Stimulated activated CD8-positive, alpha-beta memory T cell treated with anti-CD3 and anti-CD28 coated beads, Interleukin-7, amount 100 ng/mL, for 1 hour (primary cell): ENCODE measurements at places on chromosomes 11 and 22.

DNA sequence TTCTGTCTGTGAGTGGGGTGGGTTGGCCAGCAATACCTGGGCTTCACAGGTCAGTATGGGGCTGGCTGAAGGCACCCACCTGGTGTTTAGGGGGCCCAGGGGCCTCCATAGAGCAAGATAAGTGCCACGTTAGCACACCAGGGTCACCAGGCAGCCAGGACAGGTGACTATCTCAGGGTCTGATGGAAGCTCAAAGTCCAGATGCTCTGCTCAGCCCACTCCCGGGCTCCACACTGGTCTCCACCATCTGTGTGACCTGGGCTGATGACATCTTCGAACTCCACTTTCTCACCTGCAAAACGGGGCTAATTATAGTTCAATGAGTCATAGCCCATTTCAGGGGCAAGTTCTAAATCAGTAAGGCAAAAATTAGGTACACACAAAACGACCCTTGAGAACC is 39.4 kb upstream of the PRDM11 start:
- DNase-seq: no peak

DNA sequence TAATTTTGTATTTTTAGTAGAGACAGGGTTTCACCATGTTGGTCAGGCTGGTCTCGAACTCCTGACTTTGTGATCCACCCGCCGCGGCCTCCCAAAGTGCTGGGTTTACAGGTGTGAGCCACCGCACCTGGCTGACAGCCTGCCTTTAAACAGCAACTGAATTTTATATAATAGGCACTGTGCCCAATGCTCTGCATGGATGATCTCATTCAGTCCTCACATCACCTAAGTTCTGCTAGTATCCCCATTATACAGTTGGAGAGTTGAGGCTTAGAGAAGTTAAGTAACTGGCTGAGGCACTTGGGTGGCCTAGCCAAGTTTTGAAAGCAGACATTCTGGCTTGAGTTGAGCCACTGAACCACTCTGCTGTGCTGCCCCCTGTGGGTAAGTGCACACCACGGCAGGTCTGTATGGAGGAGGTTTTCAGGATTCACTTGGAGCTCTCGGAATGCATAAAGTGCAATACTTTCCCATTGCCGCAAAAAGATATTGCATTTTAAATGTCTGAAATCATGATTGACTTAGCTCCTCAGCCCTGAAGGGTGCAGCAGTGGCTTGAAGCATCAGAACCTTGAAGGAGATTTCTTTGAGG is 112.4 kb downstream of the LDLRAD3 start:
- DNase-seq: no peak

DNA sequence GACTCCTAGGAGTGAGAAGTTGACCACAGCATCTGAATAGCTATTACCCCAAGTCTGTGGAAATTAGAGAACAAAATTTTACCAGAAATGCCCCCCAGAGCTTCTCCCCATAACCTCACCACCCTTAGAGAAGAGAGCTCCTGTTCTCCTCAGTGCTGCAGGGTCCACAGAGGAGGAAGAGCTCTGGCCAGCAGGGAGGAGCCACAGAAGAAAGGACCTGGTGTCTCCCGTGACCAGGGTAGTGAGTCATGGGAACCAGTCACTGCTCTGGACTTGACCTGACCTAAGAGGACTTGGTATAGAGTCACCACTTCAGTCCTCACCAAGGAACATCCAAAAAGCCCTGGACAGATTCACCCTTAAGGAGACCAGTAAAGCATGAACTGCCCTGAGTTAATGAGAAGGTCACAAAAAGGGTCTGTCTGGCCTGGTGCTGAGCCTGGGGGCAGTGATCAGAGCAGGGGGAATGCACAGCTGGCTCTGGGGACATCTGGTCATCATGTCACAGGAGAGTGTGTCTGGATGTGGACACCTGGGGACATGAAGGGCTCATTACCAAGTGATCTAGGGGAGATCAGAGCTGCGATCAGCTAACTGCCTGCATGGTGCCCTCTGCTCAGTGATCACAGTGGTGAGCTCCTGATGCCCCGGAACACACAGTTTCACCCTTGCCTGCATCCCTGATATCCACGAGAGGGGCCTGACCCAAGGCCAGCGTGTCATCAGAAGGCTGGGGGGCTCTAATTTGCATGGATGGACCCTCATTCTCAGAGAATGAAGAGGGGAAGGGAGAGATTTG is 103.3 kb upstream of the TOP3B start:
- no peak for DNase-seq

GRCh38 chr11:2931420-2931746 is 2.2 kb upstream of the PHLDA2 start:
- no peak for DNase-seq

GRCh38 chr11:130629039-130629438 is 180.6 kb downstream of the ADAMTS15 start:
- DNase-seq: no peak

DNA sequence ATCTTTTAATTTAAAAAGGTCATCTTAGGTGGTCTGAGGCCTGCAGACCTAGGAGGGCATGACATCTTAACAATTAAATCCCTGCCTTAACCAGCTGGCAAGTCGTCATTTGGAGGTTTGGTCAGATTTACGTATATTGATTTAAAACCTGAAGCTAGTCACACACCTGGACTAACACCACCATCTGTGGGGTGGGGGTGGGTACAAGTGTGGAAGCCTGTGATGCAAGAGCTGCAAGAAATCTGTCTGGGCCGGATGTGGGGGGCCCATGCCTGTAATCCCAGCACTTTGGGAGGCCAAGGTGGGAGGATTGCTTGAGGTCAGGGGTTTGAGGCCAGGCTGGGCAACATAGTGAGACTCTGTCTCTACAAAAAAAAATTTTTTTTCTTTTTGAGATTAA is 11.6 kb downstream of the CCDC87 start:
- no peak for DNase-seq

DNA sequence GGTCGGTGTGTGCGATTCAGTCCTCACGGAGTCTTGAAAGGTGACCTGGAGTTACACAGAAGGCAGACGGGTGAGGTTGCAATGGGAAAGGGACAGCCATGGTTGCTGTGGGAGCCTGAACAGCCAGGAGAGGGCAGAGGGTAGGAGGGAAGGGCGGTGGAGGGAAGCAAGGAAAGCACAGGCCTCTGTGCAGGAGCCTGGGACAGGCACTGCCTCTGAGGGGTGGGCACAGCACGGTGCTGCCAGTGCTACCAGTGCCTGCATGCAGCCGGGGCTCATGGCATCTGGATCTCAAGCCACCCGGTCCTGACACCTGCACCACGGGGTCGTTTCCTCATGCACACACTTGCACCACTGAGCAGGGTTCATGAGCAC is 401.0 kb downstream of the TBC1D22A start:
- DNase-seq: no peak

DNA sequence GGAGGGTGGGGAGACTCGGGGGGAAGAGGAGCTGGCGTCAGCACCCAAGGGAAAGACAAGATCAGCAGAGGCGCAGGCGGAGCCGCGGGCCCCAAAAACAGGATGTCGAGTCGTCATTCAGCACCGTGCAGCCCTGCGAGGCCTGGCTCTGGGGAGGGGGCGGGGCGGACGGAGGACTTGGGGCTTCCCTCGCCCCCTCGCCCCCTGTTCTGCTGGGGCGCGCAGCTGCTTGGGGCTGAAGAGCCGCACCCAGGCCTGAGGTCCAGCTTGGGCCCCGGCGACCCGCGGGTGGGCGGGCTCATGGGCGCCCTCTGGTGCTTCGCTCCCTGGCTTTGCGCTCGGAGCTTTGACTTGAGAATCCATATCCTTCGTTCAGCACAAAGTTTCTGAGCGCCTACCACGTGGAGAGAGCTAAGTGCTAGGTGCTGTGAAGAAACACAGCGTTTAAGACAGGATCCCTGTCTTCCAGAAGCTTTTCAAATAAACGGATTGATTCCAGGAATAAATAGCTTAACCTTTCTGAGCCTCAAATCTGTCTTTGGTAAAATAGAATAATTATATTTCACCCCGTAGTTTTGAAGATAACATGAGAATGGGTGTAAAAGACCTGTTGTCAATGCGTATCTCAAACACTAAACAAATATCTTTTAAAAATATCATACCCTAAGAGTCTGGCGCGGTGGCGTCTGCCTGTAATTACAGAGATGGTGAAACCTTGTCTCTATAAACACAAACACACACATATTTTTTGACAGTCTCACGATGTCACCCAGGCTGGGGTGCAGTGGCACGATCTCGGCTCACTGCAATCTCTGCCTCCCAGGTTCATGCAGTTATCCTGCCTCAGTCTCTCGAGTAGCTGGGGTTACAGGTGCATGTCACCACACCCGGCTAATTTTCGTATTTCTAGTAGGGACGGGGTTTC is 929 bp upstream of the RHOG start:
- DNase-seq: peak; percentile 75

DNA sequence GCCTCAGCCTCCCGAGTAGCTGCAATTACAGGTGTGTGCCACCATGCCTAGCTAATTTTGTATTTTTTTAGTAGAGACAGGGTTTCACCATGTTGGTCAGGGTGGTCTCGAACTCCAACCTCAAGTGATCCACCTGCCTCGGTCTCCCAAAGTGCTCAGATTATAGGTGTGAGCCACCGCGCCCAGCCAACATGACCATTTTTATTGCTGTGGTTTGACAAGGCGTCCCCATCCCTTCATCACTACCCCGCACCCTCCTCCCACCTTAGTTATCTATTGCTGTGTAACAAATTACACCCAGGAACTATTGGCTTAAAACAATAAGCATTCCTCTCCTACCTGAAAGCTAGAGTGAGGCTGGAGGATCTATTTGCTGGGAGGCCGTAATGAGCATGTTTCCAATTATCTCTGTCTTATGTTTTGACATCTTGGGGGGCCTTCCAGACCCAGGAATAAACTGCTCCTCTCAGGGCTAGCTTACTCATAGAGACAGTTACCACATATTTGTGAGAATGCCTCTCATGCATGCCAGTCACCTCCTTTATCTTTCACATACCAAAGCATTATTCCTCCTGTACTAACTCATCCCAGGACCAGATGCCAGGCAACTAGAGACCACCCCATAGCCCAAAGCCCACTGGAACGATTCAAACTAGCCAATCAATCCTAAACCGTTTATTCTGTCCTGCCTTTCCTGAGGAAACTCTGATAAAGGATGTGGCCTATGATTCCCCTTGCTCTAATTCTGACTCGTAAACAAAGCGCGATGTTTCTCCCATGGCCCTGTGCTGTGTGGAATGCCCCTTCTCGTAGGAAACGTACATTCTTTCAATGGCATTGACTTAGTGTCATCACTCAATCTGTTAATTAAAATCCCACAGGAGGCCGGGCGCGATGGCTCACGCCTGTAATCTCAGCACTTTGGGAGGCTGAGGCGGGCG is 19.4 kb downstream of the SNU13 start:
- DNase-seq: no peak

GRCh38 chr11:39725081-39725480 is 1734.4 kb downstream of the LRRC4C start:
- no peak for DNase-seq

DNA sequence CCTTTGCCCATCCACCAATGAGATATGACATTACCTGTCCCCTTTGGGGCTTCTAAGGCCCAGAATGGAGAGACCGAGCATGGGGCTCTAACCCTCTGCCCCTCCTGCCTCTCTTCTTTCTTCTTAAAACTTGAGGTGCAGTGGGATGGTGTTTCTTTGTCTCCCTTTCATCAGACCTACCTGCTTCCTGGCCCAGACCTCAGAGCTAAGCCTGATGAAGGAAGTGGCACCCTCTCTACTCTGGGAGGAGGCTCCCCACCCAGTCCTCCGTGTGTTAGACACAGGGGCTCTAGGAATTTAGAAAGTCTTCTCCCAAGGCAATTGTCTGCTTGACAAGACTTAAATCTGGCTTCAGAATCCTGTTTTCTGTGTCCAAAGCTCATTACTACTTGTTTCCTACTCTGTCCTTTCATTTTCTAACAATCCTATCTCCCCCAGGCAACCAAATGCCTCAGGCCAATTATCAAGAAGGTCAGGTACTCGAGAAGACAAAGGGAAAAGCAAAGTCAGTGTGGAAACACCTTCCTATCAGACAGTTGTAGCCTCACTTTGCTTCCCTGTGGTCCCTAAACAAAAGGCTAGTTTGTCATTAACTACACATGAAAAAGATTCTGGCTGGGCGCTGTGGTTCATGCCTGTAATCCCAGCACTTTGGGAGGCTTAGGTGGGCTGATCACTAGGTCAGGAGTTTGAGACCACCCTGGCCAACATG is 20.3 kb upstream of the PARVA start:
- no peak for DNase-seq

DNA sequence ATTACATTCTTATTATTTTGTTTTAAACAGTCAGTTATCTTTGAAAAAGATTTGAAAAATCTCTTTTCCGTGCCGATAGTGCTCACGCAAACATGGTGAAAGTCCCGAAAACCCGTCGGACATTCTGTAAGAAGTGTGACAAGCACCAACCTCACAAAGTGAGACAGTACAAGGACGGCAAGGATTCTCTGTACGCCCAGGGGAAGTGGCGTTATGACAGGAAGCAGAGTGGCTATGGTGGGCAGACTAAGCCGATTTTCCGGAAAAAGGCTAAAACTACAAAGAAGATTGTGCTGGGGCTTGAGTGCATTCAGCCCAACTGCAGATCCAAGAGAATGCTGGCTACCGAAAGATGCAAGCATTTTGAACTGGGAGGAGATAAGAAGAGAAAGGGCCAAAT is 28.7 kb upstream of the CTSD start:
- DNase-seq: no peak

DNA sequence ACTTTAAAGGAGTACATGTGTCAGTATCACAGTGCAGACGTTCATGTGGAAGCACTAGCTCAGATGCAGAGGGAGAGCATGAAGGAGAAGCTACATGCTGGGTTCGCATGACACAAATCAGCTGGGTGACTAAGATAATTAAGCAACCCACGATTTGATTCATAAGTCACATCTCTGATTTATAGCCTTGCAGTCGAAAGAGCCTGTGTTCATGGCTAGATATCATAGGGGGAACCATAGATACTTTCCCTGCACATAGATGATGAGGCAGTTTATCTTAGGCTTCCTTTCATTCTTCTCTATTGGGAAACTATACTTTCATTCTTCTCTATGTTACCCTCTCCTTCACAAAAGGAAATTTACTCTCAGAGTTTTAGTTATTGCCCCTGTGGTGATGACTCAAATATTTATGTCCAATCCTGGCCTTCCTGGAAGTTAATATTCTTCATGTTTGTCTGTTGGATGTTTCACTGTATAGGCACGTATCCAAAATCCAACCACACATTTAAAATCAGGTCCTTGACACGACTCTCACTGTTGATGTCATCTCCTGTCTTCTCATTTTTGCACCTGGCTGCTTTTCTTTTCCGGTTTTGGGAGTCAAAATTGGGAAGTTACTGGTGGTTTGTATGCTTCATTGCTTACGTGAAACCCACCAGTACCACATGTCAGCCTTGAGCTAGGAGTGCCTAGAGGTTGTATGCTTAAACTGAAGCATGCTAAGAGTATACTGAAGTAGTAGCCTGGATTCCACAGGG is 56.3 kb upstream of the SLC5A12 start:
- DNase-seq: no peak

- DNase-seq: no peak
Measured at GRCh38 chr11:68954836-68955606, 25.8 kb downstream of the MRGPRD start.

GRCh38 chr11:118997627-118998387 is at the start of gene CENATAC:
Gene CENATAC, plus strand, starts transcription at chr11:118998138. Its CDS starts 60 bp downstream, at chr11:118998198.
- peak; percentile 93 for DNase-seq
